ENCODE measurements at places on chromosomes 6 and 20.
A peak's percentile ranks its signal among the peaks of the same experiment; 100 is the strongest.

DNA sequence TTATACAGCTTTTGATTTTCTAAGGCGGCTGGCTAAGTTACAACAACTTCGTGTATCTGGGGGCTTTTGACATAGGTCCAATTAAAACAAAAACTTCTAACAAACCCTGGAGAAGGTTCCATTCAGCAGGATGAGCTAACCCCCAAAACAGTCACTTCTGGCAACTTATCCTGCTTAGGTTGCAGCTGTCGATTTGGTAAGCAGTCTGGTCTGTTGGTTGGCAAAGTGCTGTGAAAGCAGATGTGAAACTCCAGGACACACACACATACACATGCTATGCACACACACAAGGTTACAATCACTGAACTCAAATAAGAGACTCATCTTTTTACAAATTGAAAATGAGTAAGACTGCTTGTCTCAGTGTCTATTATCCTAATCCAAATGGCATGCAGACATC, 119.0 kb upstream of the STMND1 start:
- no peak overlapping the region for H3K4me3 ChIP-seq
- H3K27ac ChIP-seq: no peak overlapping the region
- DNase-seq: no peak
- H3K27me3 ChIP-seq: no peaks in the 10 kb centered on the region
- H3K36me3 ChIP-seq: no peaks in the 10 kb centered on the region
- H3K4me1 ChIP-seq: no peaks in the 10 kb centered on the region

DNA sequence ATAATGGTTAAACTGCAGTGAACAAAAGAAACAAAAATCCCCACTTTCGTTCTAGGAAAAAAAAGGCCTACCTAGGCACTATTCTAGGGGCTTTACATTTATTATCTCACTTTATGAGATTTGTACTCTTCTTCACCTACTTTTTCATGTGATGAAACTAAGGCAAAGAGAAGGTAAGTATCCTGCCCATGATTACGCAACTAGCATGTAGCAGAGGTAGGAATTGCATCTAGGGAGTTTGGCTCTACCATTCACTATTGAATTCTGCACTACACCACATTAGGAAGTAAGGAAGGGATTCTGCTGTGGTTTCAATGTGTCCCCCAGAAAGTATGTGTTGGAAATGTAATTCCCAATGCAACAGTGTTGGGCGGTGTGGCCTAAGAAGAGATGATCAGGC, 11.4 kb upstream of the C6orf141 start:
- H3K4me1 ChIP-seq: no peaks in the 10 kb centered on the region
- H3K27me3 ChIP-seq: no peaks in the 10 kb centered on the region
- H3K4me3 ChIP-seq: no peak overlapping the region
- H3K36me3 ChIP-seq: no peaks in the 10 kb centered on the region
- H3K27ac ChIP-seq: no peak overlapping the region

DNA sequence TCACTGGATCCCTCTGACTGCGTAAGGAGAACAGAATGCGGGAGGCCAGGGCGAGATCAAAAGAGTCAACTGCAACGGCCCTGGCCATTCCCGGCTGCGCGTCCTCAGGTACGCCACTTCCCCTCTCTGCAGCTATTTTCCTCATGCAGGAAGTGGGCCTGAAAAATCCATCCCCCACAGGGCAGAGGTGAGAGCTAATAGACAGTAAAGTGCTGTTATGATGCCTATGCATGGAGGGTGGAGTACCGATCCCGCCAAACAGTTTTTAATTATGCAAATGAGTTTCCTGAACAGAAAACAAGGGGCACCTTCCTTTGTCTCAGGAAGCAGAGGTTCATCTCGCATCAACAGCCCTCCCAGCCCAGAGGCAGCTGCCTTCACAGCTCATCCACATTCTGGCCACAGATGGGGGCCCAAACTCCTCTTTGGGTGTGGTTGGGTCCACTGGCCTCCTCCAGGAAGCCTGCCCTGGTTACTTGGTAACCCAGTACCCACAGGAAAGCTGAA, 9.3 kb downstream of the PREX1 start:
- no peaks in the 10 kb centered on the region for H3K36me3 ChIP-seq
- H3K27me3 ChIP-seq: no peaks in the 10 kb centered on the region
- peak; percentile 64 for DNase-seq
- peak overlapping the region; percentile 35 for H3K4me3 ChIP-seq

- no peak for DNase-seq
- H3K4me3 ChIP-seq: no peak overlapping the region
- H3K36me3 ChIP-seq: no peaks in the 10 kb centered on the region
- H3K27ac ChIP-seq: no peak overlapping the region
Observed at GRCh38 chr20:23234311-23235078, 116.1 kb upstream of the NXT1 start.

- no peak overlapping the region for H3K4me3 ChIP-seq
- DNase-seq: no peak
- no peak overlapping the region for H3K27ac ChIP-seq
- H3K27me3 ChIP-seq: no peaks in the 10 kb centered on the region
- H3K4me1 ChIP-seq: no peaks in the 10 kb centered on the region
- no peaks in the 10 kb centered on the region for H3K36me3 ChIP-seq
Observed at GRCh38 chr20:7859356-7859802, 80.9 kb downstream of the HAO1 start.

GRCh38 chr20:57522380-57523140, 2.4 kb downstream of the CTCFL start:
- H3K4me3 ChIP-seq: no peak overlapping the region
- no peaks in the 10 kb centered on the region for H3K4me1 ChIP-seq
- H3K27ac ChIP-seq: no peak overlapping the region
- H3K36me3 ChIP-seq: no peaks in the 10 kb centered on the region
- no peak for DNase-seq
- no peaks in the 10 kb centered on the region for H3K27me3 ChIP-seq

DNA sequence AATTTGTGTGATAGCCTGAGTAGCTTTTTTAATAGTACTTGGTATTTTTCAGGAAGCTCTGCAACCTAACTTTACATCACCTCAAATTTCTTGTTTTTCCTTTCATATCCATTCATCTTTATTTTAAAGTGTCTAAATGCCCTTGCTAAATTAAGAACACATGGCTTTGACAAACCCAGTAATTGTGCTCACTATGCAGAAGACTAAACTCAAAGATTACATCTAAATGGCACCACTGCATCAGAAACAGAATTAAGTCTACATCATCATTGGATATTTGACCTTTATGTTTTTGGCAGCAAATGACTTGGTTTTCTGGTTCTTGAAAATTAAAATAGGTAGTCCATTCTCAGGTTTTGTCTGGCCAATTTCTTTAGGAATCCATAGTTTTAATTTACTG, 69.6 kb upstream of the HDGFL1 start:
- H3K4me1 ChIP-seq: no peaks in the 10 kb centered on the region
- no peaks in the 10 kb centered on the region for H3K36me3 ChIP-seq
- no peak for DNase-seq
- no peak overlapping the region for H3K27ac ChIP-seq
- no peak overlapping the region for H3K4me3 ChIP-seq
- no peaks in the 10 kb centered on the region for H3K27me3 ChIP-seq

DNA sequence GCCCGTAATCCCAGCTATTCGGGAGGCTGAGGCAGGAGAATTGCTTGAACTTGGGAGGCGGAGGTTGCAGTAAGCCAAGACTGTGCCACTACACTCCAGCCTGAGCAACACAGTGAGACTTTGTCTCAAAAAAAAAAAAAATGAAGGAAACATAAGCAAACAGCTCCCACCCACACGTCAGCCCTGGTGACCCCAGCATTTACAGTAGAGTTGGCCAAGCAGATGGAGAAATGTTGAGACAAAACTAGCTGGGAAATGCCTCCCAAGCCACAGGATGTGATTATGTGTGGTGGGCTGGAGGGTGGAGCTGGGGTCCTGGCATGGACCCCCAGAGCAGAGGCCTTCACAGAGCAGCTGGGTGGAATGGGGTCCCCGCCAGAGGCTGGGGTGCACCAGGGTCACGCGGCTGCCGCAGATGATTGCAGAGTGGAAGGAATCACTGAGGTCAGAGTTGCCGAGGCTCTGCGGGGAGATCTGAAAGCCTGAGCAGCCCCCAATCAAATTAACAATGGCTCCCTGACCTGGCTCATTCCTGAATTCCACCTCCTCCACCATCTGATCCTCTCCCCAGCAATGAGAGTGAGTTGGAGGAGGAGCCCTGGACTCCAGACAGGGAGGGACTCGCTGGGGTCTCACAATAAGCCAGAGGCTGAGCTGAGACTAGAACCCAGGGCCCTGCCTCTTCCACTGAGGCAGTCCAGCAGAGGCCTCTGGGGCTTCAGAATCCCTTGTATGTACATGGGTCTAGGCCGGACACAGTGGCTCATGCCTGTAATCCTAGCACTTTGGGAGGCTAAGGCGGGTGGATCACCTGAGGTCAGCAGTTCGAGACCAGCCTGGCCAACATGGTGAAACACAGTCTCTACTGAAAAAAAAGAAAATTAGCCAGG, 34.7 kb upstream of the TGM2 start:
- no peaks in the 10 kb centered on the region for H3K36me3 ChIP-seq
- H3K27me3 ChIP-seq: no peaks in the 10 kb centered on the region
- no peak for DNase-seq
- no peaks in the 10 kb centered on the region for H3K4me1 ChIP-seq
- no peak overlapping the region for H3K27ac ChIP-seq

GRCh38 chr6:166600931-166601330, 14.5 kb upstream of the RAMACL start:
- no peak for DNase-seq
- H3K4me1 ChIP-seq: no peaks in the 10 kb centered on the region
- no peaks in the 10 kb centered on the region for H3K36me3 ChIP-seq
- H3K27me3 ChIP-seq: no peaks in the 10 kb centered on the region
- H3K4me3 ChIP-seq: no peak overlapping the region

DNA sequence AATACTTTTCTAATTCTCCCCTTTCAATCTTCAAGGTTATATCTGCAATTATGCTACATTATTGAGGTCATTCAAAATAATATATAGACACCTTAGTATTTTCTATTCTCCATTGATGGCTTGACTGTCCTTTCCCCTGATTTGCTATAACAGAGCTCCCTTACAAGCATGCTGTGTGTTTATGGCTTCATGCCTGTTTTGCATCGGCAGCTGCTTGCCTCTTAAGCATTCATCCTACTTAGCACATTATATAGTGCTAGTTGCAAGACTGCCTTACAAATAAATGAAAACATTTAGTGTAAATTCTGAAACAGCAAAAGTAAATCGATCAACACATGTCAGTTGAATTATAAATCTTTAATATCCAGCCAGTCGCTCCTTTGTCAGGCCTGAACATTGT, 476.2 kb upstream of the POU3F2 start:
- no peaks in the 10 kb centered on the region for H3K36me3 ChIP-seq
- no peaks in the 10 kb centered on the region for H3K27me3 ChIP-seq
- DNase-seq: no peak
- H3K4me3 ChIP-seq: no peak overlapping the region
- H3K4me1 ChIP-seq: no peaks in the 10 kb centered on the region

- H3K4me1 ChIP-seq: no peaks in the 10 kb centered on the region
- H3K27ac ChIP-seq: no peak overlapping the region
- no peaks in the 10 kb centered on the region for H3K27me3 ChIP-seq
- no peak for DNase-seq
- H3K4me3 ChIP-seq: no peak overlapping the region
Observed at GRCh38 chr6:75546381-75546780, 52.8 kb upstream of the FILIP1 start.

DNA sequence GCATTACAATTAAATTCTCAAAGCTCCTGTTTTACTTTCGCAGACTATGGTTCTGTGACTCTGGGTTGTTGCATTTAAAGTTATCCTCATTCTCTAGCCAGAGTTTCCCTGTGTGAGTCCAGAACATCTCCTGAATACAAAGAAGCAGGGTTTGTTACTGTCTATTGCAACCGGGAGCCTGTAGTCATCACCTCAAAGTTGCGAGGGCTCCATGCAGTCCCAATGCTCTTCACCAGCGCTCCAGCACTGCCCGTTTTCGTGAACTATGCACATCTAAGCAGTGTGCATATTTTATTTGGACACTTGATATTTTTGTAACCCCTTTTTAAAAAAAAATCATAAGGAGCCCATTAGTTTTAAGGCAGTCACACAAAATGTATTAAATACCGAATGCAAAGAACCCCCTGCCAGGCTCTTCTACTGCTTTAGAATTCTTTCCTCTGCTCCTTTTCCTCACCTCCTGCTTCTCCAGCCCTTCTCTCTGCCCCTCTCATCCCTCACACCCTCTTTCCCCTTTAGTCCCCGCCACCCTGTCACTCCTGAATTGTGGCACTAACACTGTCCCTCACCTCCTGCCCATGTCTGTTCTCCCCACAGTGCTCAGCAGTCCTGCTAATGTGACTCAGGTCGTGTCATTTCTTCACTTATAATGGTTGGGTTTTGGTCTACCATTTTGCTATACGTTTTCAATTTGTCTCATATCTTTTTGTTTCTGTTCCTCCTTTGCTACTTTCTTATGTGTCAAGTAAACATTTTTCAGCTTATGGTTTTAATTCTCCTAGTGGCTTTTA, 1.1 kb upstream of the HLA-C start:
- peaks cover 24% of the 10 kb centered on the region for H3K36me3 ChIP-seq
- H3K27ac ChIP-seq: peak overlapping the region; percentile 89
- peak overlapping the region; percentile 78 for H3K4me3 ChIP-seq
- DNase-seq: no peak
- no peaks in the 10 kb centered on the region for H3K27me3 ChIP-seq

- no peaks in the 10 kb centered on the region for H3K4me1 ChIP-seq
- H3K36me3 ChIP-seq: no peaks in the 10 kb centered on the region
- no peak for DNase-seq
- no peak overlapping the region for H3K27ac ChIP-seq
Observed at GRCh38 chr20:60558486-60558885, 600.3 kb downstream of the CDH26 start.

DNA sequence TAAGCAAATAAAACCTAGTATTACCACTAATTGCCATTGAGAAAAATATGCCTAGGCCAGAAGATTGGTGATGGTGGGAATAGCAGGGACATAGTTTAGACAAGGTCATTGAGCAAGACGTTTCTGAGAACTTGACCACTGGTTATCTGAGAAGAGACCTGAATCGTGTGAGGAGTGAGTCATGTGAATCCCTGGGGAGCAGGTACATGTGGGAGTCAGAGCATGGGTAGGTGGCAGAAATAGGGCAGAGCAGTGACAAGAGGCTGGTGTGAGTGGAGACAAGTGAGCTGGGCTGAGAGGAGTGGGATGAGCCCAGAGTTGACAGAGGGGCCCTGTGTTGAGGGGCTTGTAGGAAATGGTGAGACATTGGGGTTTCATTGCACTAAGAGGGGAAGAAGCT, 16.4 kb downstream of the MICA start:
- H3K27me3 ChIP-seq: no peaks in the 10 kb centered on the region
- H3K4me1 ChIP-seq: no peaks in the 10 kb centered on the region
- DNase-seq: no peak
- H3K4me3 ChIP-seq: no peak overlapping the region
- no peak overlapping the region for H3K27ac ChIP-seq

GRCh38 chr6:46412662-46413061, 78.6 kb downstream of the RCAN2 start:
- H3K4me1 ChIP-seq: no peaks in the 10 kb centered on the region
- H3K4me3 ChIP-seq: no peak overlapping the region
- H3K27ac ChIP-seq: no peak overlapping the region
- no peaks in the 10 kb centered on the region for H3K36me3 ChIP-seq
- DNase-seq: no peak

GRCh38 chr6:152828431-152828830, 77.8 kb downstream of the VIP start:
- no peaks in the 10 kb centered on the region for H3K4me1 ChIP-seq
- no peaks in the 10 kb centered on the region for H3K27me3 ChIP-seq
- H3K36me3 ChIP-seq: no peaks in the 10 kb centered on the region
- H3K27ac ChIP-seq: no peak overlapping the region
- no peak overlapping the region for H3K4me3 ChIP-seq

GRCh38 chr6:39339868-39340550, 17.5 kb upstream of the KCNK16 start:
- no peaks in the 10 kb centered on the region for H3K27me3 ChIP-seq
- H3K4me3 ChIP-seq: no peak overlapping the region
- no peak overlapping the region for H3K27ac ChIP-seq
- H3K4me1 ChIP-seq: no peaks in the 10 kb centered on the region
- no peak for DNase-seq
- H3K36me3 ChIP-seq: no peaks in the 10 kb centered on the region
